GDM1 (cell line): ENCODE measurements at places on chromosomes 1 and 21.

DNA sequence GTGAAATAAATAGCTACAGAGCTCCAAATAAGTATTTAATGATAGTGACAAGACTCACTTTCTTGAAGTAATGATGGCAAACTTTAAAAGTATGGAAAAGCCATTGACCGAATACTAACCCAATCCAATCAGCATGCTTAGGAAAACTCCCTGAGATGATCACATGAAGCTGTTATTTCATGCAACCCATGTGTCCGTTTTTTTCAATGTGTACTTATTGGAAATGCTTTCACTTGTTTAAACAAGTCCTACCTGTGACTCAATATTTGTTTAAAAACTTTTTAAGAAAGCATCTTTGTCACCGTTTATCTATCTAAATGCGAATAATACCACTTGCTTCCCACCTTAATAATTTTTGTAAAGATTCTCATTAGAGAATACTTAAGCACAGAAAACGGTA lies 185.8 kb downstream of the NRIP1 start:
- no peak for DNase-seq

DNA sequence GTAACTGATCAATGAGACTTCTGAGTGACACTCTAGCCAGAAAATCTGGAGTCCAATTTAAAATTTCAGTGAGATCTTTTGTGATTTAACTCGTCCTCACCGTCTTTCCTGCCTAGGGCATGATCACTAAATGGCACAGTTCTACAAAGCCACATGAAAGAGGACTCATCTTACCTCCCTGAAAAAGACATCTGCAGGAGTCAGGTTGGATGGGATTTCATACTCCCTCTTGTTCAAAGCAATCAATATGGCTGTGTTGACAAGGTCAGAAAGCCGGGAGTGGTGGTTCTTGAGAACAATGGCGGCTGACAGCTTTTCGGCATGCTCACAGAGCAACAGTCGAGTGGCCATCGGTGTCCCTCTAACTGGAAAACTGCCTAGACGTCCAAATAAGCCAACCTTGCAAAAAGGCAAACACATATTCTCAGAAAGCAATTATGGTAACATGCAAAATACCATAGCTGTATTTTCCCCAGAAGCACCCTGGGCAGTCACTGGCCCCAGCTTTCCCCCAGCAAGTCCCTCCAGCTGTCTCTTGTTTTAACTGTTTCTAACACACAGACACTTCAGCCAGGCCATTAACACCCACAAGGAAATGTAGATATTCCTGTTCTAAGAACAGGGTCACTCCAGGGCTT lies 36.6 kb upstream of the ACTA1 start:
- DNase-seq, result no peak

DNA sequence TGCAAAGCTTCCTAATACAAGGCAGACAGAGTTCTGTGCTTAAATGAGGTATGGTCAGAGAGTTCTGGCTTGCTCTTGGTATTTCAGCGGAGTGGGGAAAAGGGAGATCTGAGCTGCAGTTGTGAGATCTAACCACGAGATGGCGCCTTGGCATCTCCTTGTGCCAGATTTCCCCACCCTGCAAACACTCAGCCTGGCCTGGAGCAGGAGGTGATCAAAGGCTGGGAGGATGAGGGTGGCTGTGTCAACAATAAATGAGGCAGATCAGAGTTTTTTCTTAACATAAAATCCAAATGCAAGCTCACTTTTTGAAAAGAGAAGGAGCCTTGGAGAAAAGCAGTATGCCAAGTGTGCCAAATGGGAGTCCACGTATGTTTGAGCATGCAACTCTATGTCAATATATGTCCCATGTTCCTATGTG lies 4.1 kb upstream of the TFAP2E start:
- peak; percentile 60 for DNase-seq

DNA sequence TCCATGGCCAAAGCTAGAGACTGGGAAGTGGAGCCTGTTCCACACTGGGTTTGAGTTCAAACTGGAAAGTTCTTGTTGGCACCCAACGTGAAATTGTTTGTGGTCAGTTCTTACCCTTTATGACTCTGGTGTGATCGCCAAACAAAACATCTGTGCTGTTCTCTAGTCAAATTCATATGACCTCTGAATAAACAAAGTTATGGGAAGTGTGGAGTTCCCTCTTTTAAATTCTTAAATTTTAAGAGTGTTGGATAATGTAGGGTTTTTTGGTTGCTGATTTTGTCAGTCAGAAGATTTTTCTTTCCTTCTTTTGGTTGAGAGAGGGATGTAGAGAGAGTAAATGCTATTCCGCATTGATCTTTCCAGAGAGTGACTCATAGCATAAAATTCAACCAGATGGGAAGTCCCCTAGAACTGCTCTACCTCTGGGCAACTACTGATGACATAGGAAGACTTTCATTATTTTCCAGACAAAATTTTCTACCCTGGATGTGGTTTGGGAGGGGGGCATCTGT lies 36.4 kb downstream of the CHML start:
- no peak for DNase-seq

GRCh38 chr1:51331206-51332100 lies 1.1 kb upstream of the TTC39A start:
- DNase-seq, result peak; percentile 22

GRCh38 chr1:39346872-39347271 lies 142.4 kb downstream of the MACF1 start:
- DNase-seq, result no peak

DNA sequence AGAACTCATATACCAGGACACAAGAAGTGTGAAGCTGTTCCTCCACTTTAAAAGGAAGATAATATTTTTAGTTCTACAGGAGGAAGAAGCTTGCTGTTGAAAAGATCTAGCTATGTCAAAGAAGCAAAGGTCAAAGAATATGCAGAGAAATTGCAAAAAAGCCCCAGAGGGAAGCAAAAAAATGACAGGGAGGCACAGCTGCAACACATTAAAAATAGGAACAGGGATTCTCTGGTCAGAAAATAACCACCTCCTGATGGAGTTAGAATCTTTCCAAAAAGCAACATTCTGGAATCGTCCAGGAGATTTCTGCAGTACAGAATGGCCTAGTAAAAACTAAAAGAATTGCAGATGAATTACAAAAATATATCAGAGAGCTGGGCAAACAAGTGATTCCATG lies 238.9 kb upstream of the PRMT6 start:
- no peak for DNase-seq

GRCh38 chr1:104878203-104878909 lies 1128.7 kb downstream of the AMY1C start:
- DNase-seq, result peak; percentile 1

DNA sequence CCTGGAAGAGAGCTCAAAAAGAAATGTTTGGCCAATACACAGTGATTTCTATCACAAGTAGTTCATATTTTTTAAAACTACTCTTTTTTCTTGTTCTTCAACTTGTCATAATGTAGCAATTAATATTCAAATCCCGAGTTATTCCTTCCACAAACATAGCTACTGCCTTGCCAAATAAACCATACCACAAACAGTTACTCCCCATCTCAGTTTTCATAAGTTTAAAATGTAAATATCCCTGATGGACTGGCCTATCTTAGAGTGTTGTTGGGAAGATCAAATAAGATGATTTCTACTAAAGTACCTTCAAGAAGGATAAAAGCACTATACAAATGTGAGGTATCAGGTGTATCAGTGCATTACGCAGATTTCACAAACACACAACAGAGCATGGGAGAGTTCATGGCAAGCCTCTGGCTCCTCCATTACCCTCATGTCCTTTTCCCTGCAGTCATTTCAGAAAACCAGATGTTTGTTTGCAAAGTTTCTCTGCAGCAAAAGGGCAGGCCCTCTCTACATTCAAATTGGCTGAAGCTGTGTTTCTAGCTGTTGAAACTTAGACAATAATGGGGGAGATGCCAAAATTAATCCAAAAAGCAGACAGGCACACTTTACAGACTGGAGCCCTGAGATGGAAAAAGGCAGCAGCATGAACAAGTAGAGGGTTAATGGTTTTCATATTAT lies 16.1 kb downstream of the WLS start:
- DNase-seq, result no peak

DNA sequence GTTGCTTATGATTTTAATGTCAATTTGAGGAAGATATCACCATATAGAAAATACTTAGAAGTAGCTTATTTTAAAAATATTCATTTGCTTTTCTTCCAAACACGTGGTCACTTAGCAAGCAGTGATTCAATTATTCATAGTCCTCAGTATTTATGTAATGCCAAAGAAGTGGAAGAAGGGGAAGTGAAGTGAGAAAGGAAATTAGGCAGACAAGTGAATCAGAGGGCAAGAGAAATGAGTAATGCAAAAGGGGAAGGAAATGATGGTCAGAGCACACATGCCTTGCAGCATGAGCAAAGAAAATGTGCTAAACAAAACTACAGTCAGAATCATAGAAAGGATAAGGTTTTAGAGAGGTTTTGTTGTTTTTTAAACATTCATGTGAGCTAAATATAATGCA lies 31.8 kb downstream of the SDCCAG8 start:
- DNase-seq, result peak; percentile 73

GRCh38 chr1:2239384-2239985 lies 11.4 kb downstream of the SKI start:
- DNase-seq, result no peak

DNA sequence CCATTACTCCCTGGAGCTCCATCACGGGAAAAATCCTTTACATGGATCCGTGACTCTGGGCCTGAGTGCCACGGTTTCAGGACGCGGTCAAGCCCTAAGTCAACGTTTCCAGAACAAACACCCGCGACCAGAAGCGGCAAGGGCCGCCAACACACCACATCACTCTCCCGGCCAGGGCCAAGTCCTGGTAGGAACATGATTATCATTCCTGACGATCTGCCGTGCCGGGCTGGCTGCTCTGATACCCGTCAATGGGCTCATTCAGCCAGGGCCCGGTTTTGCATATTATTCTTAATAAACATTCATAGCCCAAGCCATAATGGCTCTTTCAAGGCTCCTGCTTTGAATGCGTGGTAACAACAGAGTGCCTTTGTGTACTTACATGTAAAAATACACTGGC lies 44.6 kb upstream of the SIM2 start:
- DNase-seq, result no peak

DNA sequence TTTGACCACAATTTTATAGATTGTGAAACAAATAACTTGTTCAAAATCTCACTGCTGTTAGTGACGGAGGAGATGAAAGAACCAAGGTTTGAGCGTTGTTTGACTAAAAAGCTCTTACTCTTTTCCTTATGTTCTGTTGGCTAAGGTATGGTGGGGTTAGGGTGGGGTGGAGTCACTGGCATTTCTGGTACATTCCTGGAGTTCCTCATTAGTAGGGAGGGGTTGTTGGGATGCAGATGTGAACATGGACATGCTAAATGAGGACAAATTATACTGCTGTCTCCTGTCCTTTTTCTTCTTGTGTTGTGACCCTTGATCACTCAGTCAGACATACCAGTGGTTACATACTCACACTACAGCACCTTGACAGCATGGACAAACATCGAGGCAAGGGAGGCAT lies 26.2 kb upstream of the CD1D start:
- DNase-seq, result no peak

GRCh38 chr1:86504137-86504479 lies 35.4 kb downstream of the CLCA1 start:
- no peak for DNase-seq

DNA sequence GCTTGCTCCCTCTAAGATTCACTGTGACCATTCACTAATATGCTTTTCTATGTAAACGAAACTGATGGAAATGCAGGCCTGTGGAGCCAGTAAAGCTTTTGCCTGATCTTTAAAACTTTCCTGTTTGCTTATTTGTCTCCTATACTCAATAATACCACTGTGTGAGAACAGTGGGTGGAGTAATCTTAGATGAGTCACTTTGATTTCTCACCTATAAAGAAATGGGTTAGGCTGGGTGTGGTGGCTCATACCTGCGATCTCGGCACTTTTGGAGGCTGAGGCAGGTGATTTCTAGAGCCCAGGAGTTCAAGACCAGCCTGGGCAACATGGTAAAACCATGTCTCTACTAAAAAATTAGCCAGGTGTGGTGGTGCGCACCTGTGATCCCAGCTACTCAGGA lies 70.8 kb downstream of the RWDD3 start:
- DNase-seq, result no peak

- DNase-seq, result no peak
Measured at GRCh38 chr1:177366091-177366490, 195.3 kb downstream of the BRINP2 start.

DNA sequence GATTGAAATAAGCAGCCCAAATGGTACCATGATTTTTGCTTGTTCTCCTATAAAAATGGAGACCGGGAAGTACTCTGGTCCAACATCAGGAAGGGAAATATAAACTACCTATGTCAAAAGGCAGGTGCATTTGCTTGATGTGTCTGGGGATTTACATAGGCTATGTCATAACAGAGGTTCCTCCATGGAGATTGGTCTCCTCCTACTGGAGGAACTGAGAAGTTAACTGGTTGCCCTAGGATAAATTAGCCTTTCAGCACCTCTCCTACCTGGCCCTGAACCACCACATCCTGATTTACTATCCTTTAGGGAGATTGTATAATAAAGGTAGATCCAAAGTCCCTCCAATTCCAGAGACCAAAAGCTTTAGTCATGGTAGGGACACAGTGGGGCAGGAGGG lies 1109.3 kb upstream of the B3GALT2 start:
- DNase-seq, result peak; percentile 5

DNA sequence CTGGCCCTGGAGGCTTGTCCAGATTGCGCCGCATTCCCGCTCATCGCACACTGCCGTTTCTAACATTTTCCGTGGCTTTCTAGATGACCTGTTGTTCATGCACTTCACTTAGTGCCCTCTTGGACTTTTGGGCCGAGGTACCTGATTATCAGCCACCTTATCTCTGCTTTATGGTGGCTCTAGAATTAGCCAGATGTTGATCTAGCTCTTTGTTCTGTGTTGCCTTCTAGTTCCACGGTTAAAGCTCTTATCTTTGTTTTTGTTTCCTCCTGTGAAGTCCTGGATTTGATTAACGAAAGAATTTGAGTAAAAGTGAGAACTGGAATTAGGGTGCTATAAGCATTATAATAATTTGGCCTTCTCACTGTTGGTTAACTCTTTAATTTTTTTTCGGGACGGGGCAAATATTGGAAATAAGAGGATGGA lies 945 bp downstream of the RNPEP start:
- no peak for DNase-seq

GRCh38 chr1:201025571-201026002 lies 2.1 kb upstream of the KIF21B start:
- no peak for DNase-seq

- no peak for DNase-seq
Measured at GRCh38 chr1:170067253-170067819, 7.2 kb downstream of the KIFAP3 start.

DNA sequence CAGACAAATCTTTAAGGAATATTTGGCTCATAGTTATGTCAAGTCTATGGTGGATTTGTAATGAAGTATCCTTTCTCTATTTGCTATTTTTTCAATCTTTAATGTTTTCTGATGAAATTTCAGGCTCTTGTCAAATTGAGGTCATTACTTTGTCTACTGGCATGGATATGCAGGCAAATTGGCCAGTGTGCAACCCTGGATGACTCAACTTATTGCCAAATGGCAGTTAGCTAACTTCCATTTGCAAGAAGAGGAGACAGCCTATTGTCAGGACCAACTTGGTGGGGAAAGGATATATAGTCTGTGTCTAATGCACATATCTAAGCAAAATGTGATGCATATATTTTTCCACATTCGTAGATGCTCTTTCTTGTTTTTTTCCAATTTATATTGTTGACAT lies 530.5 kb downstream of the PTBP2 start:
- DNase-seq, result no peak
